ENCODE measurements at places on chromosomes 6 and 20.

- DNase-seq = no peak
Observed at GRCh38 chr6:32847004-32847403, 3.2 kb upstream of the PSMB8 start.

DNA sequence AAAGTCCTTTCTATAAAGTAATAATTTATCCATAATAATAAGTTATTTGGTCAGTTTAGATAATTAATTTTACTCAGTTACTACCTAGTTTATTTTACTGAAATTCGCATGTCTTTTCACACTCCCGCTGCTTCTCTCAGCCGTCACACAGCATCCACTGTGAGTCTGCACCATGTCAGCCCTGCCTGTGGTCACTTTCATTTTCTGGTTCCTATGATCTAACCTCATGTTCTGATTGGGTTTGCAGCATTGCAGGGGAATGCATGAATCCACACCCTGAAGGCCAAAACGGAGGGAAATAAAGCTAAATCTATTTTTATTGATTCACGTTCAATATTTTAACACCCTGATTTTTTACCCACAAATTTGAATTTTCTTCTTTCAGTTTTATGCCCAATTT is 47.4 kb downstream of the PDE10A start:
- no peak for DNase-seq

DNA sequence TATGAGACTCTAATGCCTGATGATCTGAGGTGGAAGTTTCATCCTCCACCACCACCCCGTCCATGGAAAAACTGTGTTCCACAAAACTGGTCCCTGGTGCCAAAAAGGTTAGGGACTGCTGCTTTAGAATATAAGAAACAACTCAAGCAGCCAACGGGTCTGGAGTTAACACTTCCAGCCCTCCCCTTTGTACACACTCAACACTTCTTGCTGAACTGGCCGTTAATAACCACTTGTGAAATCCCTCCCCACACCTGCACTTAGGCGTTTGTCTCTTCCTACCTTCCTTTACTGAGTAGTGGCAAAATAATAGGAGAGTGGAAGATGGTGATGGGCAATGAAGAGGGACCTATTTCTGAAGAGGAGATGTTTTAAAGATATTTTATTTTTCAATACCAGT is 10.5 kb downstream of the SAYSD1 start:
- no peak for DNase-seq

GRCh38 chr6:135008941-135009290 is 45.7 kb downstream of the HBS1L start:
- DNase-seq = no peak

DNA sequence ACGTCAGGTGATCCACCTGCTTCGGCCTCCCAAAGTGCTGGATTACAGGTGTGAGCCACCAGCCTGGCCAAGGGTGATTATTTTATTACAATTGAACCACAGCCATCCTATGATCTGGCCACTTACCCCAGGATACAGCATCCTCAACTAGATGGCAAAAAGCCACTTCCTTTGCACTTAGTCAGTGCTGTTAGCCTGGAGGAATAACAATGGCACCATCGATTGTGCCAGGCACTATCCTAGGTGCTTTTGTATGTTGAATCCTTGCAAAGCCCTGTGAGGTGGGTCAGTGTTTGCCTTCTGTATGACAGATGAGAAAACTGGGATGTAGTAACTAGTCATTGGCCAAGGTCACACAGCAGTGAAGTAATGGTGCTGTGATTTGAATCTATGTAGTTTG is 11.2 kb upstream of the TTPAL start:
- no peak for DNase-seq

GRCh38 chr6:75213732-75214131 is 7.9 kb upstream of the COL12A1 start:
- DNase-seq = no peak

Measured in fibroblast of skin of left quadriceps (primary cell).